Hematopoietic multipotent progenitor cell (in vitro differentiated cells): ENCODE measurements at places on chromosomes 6 and 20.
A peak's percentile ranks its signal among the peaks of the same experiment; 100 is the strongest.

DNA sequence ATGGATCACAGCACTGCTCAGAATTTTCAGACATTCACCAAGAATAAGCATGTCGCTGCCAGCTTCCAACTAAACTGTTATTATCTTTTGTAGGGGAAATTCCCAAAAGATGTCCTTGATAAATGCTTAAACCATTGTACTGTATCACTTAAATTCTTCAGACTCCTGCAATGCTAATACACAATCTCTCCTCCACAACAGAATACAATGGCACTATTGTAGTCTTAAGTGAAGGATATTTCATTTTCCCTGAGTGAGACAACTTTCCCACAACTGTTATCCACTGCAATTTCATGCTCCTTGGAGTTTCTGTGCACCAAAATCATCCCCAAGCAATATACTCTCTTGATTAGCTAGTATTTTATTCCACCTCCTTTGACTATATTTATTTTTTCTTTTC is 189.7 kb downstream of the COL9A1 start:
- no peak for DNase-seq

GRCh38 chr6:156919814-156920369 is 142.7 kb downstream of the ARID1B start:
- DNase-seq = no peak

DNA sequence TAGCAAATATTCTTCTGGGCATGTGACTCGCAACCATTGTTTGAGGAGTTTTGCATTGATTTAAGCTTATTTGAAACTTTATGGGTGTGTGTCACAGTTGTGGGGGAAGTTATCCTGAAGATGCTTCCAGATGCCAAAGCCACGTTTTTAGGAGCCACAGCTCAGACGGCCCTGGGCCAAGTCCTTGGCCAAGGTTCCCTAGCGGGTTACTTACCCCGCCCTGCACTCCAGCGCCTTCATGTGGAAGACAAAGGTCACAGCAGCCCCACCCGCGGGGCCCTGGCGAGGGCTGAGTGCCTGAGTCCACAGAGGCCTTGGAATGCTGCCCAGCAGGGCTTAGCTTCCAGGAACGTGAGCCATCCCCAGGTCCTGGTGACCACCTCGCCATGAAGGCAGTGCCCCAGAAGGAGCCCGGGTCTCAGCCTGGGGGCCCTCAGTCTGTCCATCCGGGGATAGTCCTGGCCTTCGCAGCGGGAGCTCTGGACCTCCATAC is 308.3 kb downstream of the CDH4 start:
- no peak for DNase-seq

DNA sequence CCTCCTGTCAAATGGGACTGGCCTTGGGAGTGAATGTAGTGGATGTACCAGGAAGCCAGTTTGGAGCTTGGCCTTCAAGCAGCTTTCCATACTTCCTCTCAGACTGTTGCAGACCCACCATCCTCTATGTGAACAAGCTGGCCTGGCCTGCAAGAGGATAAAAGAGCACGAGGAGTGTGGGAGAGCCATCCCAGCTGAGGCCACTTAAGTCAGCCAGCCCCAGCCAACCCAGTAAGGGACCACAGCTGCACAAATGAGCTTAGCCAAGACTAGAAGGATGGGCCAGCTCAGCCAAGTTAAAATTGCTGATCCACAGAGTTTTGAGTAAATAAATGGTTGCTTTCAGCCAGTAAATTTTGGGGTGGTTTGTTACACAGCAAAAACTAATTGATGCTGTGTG is 156.9 kb upstream of the SOX4 start:
- DNase-seq = no peak

GRCh38 chr6:167529444-167530335 is 204.8 kb downstream of the TTLL2 start:
- DNase-seq = no peak

- peak; percentile 34 for DNase-seq
Measured at GRCh38 chr6:43838276-43839036, 68.4 kb downstream of the VEGFA start.

- no peak for DNase-seq
Measured at GRCh38 chr6:95423331-95423730, 154.0 kb upstream of the MANEA start.

DNA sequence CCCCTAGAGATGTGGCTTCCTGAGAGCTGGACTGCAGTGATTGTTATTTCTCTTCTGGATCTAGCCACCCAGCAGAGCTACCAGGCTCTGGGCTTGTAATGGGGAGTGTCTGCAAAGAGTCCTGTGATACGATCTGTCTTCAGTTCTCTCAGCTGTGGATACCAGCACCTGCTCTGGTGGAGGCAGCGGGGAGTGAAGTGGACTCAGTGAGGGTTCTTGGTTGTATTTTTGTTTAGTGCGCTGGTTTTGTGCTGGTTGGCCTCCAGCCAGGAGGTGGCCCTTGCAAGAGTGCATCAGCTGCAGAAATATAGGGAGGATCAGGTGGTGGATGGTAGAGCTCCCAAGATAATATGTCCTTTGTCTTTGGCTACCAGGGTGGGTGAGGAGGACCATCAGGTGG is 33.7 kb downstream of the PAX1 start:
- no peak for DNase-seq

- no peak for DNase-seq
Measured at GRCh38 chr20:47262365-47263013, 94.0 kb downstream of the ZMYND8 start.

DNA sequence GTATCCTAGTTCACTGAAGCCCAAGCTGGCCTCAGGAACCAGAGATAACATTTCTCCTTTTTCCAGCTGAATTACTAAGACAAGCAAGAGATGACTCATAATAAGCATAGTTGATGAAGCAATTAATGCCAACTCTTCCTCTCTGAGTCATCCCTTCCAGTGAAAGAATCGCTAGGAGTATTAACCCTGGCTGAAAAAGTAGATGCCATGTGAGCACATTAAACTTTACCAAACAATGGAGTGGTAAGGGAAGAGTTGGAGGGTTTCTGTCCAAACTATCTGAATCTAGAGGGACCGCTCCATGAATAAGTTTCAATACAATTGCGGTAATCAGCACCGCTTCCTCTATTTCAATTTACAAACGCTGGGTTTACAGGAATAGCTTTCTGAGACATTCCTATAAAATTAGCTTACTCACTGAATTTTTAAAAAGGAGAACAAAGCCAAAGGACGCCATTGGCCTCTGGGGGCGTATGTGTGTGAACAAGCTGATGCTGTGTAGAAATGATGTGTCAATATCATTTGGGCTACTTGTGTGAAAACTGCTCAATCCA is 48.3 kb downstream of the ATXN1 start:
- DNase-seq = peak; percentile 71

DNA sequence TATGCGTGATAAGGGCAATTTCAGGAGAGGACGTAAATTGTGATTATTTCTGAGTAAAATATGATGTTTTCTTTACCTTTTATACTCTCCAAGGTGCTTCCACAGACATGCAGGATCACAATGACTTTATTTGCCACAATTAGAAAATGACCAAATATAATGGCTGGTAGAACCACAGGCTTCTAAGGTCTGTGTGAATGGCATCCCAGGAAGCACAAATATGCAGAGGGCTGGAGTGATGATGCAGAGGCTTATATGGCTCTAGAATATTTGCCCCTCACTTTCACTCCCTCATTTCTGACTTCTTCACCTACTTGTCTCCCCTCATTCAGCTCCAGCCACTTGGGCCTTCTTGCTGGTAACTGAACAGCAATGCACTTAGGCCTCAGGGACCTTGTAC is 502.1 kb upstream of the MAP3K7 start:
- no peak for DNase-seq

- no peak for DNase-seq
Measured at GRCh38 chr6:51167468-51167867, 348.8 kb downstream of the TFAP2B start.

GRCh38 chr6:121849477-121849876 is 414.0 kb downstream of the GJA1 start:
- DNase-seq = peak; percentile 56

DNA sequence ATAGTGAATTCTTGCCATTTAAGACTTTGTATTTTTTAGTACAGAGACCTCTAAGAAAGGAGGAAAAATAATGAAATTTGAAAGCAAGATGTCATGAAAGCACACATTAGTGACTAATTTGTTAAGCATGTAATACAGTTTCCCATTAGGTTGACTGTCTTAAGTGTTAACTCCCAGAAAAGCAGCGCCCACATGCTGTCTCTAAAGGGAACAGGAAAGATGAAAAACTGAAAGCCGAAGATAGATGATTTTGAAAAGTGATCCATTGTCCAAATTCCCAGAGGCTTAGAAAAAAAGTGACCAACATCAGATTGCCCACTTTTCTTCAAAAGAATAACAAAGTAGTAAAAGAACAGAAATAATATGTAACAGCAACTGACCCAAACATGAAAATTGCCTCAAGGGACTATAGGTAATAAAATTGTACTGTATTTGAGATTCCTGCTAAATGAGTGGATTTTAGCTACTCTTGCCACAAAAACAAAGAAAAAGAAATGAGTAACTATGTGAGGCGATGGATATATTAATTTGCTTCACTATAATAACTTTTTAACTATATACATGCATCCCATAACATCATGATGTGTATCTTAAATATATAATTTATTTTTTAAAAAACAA is 83.2 kb upstream of the OGFRL1 start:
- DNase-seq = no peak

DNA sequence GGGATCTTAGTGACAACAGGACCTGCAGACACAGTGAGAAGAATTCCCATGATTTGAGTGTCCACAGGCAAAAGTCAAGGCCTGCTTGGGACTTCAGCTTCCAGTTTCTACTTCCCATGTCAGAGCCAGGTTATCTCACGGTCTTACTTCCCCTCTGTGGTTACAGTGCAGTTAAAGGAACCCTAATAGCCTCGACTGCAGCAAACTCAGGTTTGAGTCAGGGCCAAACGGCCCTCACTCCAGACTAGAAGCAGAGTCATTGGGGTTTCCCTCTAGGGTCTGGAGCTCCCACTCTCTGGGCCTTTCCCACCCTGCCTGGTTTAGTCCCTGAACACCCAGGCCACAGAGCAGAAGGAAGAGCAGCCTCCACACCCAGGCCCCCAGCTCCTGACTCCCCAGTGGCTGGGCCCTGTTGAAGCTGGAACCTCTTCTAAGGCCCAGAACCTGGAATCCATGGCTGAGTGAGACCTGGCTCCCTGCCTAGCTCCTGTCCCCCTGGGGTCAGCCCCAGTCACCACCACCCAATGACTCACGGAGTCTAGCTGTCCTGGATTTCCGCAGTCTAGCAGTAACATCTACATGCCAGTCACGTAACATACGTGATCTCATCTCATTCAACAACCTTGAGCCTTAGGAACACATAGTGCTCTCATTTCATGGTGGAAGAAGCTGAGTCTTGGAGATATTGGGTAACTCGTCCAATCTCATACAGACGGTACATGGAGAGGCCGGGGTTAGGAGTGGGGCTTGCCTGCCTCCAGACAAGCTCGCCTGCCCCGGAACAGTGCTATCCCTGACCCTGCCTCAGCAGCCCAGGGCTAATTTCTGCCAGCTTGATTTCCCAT is 9.2 kb upstream of the GHRH start:
- peak; percentile 83 for DNase-seq

DNA sequence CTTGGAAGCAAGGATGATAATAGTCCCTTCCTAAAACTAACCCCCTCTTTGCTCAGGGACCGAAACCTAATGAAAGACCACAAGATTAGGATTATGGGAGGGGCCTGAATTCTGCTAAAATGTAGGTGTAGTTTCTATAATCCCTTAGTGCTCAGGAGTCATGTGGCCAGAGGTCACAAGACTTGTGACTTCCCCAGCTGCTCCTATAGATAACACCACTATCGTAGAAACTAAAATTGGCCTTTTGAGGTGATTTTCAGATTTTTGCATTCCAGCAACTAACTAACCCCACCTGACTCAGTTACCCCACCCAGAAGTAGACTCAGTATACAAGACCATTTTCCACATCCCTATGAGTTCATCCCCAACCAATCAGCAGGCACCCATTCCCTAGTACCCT is 42.1 kb downstream of the MDN1 start:
- DNase-seq = no peak

DNA sequence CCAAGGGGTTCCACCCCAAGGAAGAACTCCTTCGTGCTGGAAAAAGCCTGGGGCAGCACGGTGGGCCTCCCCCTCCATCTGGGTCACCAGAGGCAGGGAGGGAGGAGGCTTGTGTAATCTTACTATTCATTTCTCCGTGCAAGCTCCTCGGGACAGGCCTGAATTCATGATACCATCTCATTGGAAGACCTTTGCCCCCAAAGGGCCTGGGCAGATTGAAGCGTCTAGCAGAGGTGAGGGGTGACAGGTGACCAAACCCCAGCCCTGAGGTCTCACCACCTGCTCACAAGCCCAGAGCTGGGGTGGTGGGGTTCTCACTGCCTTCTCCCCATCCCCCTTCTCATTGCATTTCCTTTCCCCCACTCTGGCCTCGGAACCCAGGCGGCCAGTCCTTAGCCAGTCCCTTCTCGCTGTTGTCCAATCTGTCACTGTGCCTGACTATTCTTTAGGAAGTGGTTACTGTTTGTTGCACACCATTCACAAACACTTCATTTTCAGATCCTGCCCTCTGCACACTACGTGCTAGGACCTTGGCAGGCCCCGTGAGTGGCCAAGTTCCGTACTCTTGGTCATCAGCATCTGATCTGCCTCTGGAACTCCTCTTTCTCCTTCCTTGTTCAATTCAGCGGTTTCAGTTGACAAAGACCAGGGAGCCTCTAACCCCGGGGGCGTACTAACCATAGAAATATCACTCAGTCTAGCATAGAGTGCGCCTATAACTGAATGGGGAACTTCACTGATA is 137.1 kb downstream of the LY86 start:
- DNase-seq = no peak

DNA sequence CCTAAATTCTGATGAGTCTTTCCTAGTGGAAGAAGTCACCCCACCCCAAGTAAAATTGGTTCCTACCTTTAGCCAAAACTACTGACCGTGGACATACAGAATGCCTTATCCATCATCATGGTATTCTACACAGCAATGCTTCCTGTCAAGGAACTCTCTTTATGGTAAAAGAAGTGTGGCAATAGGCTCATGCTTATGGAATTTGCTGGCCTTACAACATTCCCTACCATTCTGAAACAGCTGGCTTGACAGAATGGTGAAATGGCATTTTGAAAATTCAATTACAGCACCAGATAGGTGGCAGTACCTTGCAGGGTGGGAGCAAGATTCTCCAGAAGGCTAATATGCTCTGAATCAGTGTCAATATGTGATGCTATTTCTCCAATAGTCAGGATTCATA is 41.8 kb upstream of the BACH2 start:
- DNase-seq = no peak

- DNase-seq = peak; percentile 39
Measured at GRCh38 chr6:138440758-138441357, 36.8 kb downstream of the HEBP2 start.
